Fibroblast of pulmonary artery (primary cell): ENCODE measurements at places on chromosomes 5 and 9.
A peak's percentile ranks its signal among the peaks of the same experiment; 100 is the strongest.

GRCh38 chr9:365436-365835 lies 150.8 kb downstream of the DOCK8 start:
- no peak for DNase-seq

DNA sequence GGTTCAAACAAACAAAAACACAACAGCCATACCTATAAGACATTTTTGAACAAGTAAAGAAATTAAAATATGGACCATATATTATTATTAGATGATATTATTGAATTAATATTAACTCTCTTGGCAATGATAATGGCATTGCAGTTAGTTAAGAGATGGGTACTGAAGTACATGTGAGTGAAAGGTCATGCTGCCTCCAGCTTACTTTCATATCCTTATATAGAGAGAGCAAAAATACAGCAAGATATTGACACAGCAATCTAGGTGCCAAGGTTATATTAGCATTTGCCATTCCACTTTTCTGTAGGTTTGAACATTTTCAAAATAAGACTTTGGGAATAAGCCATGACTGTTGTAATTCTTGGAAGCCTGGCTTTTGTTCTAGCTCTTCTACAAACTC lies 6.1 kb downstream of the TNFSF8 start:
- no peak for DNase-seq

DNA sequence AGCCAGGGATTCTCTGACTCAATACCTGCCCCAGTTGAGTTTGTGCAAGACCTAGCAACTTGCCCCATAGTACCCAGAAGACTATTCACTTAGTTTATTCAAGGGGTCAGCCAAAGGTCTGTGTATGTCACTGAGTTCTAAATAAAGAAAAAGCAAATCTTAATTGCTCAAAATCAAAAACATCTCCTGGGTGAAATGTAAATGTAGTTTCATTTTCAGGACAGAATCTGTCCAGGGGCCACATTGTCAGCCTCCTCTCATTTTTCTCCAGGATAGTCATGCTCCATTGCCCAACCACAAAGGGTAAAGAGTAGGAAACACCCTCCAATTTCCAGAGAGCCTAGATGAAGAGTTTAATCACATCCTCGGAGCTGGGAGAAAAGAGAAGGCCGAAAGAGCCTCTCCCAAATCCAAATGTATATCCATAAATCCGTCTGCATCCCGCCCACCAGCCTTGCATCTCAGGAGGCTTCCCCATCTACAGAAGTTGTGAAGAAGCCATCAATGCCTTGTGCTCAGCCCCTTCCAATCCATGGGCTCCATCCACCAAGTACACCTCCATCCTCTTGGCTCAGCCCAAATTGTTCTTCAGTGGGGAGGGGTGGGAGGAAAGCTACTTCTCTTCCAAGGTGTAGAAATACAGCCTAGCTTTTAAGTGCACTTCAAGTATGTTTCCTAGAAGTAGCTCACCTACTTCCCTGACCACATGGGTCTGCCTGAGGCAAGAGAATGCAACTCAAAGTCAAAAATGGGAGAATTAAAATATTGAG lies 26.9 kb downstream of the ADAM19 start:
- DNase-seq = peak; percentile 86

- peak; percentile 3 for DNase-seq
These were observed 30.2 kb upstream of the HTR4 start for GRCh38 chr5:148684528-148684927.

DNA sequence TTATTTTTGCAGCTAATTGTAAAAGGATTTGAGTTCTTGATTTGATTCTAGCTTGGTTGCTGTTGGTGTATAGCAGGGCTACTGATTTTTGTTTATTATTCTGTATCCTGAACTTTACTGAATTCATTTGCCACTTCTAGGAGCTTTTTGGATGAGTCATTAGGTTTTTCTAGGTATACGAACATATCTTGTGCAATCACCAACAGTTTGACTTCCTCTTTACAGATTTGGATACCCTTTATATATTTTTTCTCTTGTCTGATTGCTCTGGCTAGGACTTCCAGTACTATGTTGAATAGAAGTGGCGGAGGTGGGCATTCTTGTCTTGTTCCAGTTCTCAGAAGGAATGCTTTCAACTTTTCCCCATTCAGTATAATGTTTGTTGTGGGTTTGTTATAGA lies 210.8 kb downstream of the FGF10 start:
- no peak for DNase-seq

DNA sequence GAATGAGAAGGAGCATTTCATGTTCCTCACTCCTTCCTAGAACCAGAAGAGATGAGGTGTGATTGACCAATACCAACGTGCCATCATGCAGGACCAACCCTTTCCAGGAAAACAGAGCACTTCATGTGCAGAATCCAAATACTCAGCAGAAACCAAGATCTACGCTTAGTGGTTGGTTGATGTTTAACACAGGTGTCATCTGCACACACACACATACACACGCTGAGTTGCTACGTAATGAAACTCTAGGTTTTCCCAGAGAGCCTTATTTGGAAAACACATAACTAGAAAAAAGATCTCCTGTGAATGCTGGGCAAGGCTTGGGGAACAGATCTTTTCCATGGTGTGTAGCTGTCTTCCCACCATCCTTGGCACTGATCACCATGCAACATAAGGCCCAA lies 21.1 kb upstream of the ZNF622 start:
- DNase-seq = no peak

DNA sequence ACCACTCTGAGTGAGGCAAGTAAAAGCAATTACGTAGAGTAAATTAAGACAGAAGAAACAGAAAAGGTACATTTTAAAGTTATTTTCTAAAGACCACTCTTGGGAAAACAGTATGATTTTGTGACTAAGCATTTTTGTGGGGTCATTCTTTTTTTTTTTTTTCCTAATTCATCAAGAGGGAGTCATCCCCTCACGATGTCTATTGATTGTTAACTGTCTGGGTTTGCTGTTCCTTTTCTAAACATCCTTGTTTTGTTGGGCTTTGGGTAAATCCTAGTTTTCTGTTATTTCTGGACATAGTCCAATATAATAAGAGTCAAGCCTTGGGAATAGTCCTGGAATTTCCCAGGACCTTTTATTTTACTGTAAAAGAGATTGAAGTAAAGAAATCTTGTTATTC lies 63.8 kb downstream of the ANKRD55 start:
- peak; percentile 35 for DNase-seq

DNA sequence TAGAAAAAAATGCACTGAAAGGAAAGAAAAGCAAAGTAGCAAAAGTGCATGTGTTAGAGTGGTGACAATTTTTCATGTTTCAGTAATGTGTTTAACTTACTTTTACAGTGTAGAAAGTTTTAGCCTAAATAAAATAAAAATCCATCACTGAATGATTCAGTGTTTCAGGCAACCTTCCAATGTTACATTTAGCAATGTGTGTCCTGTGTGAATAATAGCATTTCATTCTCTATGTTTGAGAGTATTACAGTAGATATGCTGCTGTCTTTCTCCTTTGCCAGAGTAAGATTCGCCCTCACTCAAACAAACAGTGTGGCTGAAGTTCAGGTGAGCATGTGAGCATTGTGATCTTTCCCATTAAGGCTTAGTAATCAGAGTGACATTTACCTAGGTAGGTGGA lies 171.1 kb downstream of the TARS1 start:
- peak; percentile 66 for DNase-seq

DNA sequence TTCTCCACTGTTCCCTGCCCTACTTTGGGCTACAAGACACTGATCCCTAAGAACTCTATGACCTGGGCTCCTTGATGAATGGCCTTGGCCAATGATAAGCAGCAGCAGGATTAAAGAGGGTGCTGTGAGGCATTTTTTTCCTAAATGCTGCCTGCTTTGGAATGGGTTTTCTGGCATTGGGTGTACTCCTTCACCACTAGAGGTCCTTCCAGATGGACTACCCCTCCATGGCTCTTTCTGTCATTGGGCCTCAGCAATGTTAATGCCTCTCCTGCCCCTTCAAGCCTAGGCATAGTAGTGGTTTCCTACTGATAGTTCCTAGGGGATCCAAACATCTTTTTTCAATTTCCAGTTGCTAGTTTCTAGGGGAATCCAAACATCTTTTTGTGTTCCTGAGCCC lies 319.3 kb upstream of the RPS23 start:
- no peak for DNase-seq

GRCh38 chr5:176620333-176620981 lies 9.9 kb downstream of the SNCB start:
- no peak for DNase-seq

DNA sequence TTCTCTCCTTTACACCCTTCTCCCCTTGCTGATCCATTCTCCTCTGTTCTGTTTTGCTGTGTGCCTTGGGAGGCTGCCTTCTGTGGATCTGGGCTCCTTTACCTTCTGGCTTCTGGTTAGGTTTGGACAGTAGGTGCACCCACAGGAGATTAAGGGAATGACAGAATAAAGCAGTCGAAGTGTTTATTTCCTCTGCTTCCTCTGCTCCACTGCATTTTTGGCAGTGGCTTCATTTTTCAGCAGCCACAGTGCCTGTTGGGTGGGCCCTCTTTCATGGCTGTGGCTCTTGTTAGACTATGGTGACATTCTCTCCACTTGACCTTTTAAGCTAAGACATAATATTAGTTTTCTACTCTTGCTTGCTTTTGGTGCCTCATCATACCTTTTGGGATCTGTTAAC lies 144.1 kb downstream of the CCDC171 start:
- DNase-seq = no peak

DNA sequence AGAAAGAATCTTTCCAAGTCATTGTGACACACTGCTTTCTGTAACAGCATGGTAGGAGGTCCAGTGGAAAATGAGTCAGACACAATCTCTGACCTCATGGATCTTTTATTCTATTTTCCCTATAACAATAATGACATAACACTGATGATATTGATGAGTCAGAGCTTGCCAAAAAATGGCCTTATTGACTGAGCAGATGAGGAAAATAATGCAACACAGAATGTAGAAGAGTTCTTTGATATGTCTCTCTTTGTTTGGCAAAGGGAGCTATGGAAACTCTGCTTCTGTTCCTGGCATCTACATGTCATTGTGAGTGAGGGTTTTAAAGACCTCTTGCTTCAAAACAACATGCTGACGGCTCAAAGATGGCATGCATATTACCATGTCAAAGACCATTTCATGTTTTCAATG lies 443.1 kb upstream of the ZNF608 start:
- peak; percentile 37 for DNase-seq

DNA sequence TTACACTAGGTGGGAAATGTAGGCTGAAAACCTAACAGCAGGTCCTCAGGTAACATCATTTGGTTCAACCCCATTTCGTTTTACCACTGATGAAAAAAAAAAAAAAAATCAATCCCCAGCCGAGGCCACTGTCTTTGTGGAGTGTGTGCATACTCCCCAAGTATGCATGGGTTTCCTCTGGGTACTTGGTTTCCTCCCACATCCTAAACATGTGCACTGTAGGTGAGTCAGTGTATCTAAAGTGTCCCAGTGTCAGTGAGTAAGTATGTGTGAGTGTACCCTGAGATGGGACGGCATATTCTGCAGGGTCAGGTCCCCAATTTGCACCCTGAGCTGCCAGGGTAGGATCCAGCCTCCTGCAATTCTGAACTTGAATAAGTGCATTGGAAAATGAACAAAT lies 966.5 kb upstream of the DMAC1 start:
- DNase-seq = no peak

- DNase-seq = no peak
These were observed 25.9 kb upstream of the LURAP1L start for GRCh38 chr9:12748954-12749353.

- no peak for DNase-seq
These were observed 12.5 kb downstream of the TRPM3 start for GRCh38 chr9:71108937-71109336.

DNA sequence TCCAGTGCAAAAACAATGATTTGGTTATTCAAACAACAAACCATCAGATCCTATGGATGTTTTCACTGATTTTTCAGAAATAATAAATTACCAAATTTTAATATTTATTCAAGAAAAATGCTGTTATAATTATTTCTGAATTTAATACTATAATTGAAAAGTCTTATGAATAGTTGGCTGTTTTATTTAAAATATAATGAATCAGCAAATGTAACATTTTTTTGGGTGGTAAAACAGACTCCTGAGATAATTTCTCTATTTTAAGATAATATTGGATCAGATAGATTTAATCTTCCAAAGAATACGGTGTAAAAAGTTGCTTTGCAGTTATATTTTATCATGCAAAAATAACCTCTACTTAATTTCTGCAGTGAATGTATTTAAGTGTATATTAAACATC lies 5.3 kb upstream of the GOLGA1 start:
- DNase-seq = no peak

DNA sequence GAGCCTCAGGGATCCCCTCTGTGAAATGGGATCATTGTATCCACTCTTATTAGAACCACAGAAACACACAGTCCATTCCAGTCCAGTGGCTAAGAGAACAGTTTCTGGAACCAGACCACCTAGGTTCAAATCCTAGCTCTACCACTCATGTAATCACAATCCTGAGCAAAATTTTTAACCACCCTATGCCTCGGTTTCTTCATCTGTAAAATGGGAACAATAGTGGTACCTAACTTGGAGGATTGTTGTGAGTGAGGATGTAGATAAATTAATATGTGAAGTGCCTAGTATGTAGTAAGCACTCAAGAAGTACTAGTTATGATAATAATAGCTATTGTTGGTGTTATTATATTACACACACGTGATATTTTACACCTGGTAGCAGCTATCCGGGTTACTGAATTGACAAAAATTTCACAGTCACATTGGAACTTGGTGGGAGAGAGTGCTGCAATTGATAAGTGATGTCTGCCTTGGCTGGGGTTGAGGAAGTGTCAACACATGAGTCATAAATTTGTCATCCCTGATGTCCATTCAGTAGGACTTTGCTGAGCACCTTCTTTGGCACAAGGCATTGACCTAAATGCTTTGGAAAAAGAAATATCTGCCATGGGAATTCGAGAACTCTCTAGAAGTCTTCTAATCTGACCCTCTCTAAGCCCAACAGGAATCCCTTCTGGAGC lies 68.4 kb downstream of the COL27A1 start:
- DNase-seq = peak; percentile 64

DNA sequence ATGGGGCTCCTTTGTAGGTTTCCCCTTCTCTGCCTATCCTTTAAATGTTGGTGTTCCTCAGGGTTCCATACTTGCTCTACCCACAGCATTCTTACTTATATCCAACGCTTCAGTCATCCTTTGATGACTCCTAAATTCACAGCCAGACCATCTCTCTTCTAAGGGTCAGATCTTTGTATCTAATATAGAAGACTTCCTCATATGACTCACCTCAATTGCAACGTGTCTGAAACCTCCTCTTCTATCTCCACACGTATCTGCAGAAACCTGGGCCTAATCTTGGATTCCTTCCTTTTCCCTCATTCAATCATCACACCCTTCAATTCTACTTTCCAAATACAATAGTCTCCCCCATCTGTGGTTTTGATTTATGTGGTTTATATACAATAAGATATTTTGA lies 68.3 kb downstream of the HMGCR start:
- no peak for DNase-seq

- no peak for DNase-seq
These were observed 207.9 kb upstream of the EFNA5 start for GRCh38 chr5:107878661-107879060.
